SK-N-SH (cell line): ENCODE measurements at places on chromosomes 5 and 9.

GRCh38 chr5:24703934-24704333 is 59.2 kb upstream of the CDH10 start:
- H3K4me3 ChIP-seq, result no peak overlapping the region
- no peak for DNase-seq
- no peaks in the 10 kb centered on the region for H3K36me3 ChIP-seq
- no peaks in the 10 kb centered on the region for H3K27me3 ChIP-seq

DNA sequence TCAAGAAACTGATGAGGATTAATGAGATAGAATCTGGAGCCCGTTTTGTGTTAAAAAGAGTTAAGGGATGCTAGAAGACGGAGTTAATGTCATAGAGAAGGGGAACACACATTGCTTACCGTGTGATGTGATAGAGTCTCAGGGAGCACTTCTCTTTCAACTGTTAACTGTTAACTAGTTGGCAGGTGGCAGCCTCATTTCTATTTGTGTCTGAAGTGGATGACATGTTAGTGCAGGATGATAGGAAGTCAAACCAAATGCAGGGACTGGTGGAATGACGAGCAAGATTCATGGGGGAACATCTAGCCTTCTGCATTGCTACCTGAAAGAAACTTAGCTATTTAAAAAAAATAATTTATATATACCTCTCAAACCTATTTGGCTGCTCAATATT is 222.7 kb downstream of the MAST4 start:
- no peaks in the 10 kb centered on the region; the same call in 1 of the 2 replicates for H3K4me1 ChIP-seq
- no peaks in the 10 kb centered on the region for H3K36me3 ChIP-seq
- no peaks in the 10 kb centered on the region; the same call in 1 of the 2 replicates for H3K27me3 ChIP-seq
- no peak overlapping the region for H3K27ac ChIP-seq

GRCh38 chr5:73155271-73156222 is 17.4 kb upstream of the TMEM174 start:
- no peaks in the 10 kb centered on the region for H3K36me3 ChIP-seq
- no peaks in the 10 kb centered on the region for H3K4me1 ChIP-seq
- no peak overlapping the region for H3K4me3 ChIP-seq
- DNase-seq, result no peak
- no peaks in the 10 kb centered on the region for H3K27me3 ChIP-seq

GRCh38 chr5:55459572-55459971 is 75.2 kb downstream of the PLPP1 start:
- no peaks in the 10 kb centered on the region for H3K4me1 ChIP-seq
- H3K4me3 ChIP-seq, result no peak overlapping the region
- H3K27me3 ChIP-seq, result no peaks in the 10 kb centered on the region
- H3K27ac ChIP-seq, result no peak overlapping the region

DNA sequence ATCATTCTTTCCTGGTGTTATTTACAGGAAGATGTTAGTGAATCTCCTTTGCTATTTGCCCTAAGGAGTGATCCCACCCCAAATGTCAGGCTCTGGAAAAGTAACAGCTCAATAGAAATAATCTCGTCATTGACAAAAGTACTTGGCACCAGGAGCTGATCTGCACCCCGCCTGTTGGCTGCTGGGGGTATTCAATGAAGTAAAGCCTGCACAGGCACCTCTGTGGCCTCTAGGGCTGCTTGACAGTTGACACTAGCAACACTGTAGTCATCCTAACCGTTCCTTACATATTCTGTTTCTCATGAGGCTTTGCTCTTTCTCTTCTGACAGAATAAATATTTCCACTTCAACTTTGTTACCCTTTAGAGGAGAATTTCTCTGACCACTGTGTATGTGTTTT is 103.4 kb downstream of the DOCK2 start:
- peaks cover 13% of the 10 kb centered on the region for H3K4me1 ChIP-seq
- DNase-seq, result no peak
- no peak overlapping the region for H3K4me3 ChIP-seq
- H3K27me3 ChIP-seq, result no peaks in the 10 kb centered on the region
- H3K36me3 ChIP-seq, result peaks cover 3% of the 10 kb centered on the region

DNA sequence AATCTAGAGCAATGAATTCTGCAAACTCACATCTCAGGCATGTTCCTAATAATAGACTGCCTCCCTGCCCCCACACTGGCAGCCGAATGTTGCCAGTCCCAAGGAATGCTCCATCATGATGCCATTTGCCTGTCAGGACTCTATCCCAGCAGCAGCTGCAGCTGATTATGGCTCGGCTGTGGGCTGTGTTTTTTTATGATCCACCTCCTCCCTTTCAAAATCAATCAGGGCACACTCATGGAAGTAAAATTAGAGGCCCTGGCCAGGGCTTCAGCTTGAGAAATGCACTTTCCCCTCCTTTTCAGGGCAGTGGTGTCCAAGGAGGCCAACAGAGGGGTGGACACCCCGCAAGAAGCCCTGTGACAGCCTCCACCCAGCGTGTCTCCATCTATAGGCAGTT is 176.7 kb upstream of the S1PR3 start:
- H3K27me3 ChIP-seq, result no peaks in the 10 kb centered on the region
- H3K4me1 ChIP-seq, result peaks cover 50% of the 10 kb centered on the region
- peak overlapping the region; percentile 84 for H3K27ac ChIP-seq

GRCh38 chr5:129601576-129601975 is 141.5 kb downstream of the ADAMTS19 start:
- no peak overlapping the region for H3K27ac ChIP-seq
- no peaks in the 10 kb centered on the region for H3K4me1 ChIP-seq
- no peaks in the 10 kb centered on the region for H3K27me3 ChIP-seq
- no peak overlapping the region for H3K4me3 ChIP-seq
- no peaks in the 10 kb centered on the region for H3K36me3 ChIP-seq

DNA sequence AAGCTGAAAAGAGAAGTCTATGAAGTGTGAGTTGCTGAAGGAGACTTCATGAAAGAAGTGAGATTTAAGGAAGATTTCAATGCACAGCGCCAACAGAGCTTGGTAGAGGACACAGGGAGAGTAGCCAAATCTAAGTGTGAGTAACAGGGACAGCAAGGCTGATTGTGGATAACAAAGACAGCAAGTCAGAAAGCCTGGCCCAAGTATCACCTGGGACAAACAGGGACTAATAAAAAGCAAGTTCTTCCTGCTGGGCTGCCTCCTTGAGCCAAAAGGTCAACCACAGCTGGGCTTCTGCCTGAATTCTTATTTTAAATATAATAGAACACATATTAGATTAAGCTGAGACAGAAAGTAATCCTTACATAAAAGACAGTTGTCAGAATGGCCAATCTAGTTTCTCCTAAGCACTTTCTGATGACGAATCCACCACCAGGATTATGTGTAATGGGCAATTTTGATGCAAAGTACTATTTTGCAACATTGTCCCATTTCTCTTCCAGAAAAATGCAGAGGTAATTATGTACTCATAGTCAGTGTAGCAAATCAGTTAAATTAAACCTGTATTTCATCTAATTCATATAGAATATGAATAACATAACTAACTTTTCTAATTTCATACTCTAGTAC is 73.8 kb downstream of the MAPKAP1 start:
- H3K27me3 ChIP-seq, result no peaks in the 10 kb centered on the region
- H3K4me1 ChIP-seq, result peaks cover 29% of the 10 kb centered on the region; the same call in 1 of the 2 replicates
- H3K36me3 ChIP-seq, result no peaks in the 10 kb centered on the region

- no peak for DNase-seq
- no peaks in the 10 kb centered on the region for H3K36me3 ChIP-seq
- no peak overlapping the region for H3K4me3 ChIP-seq
- no peaks in the 10 kb centered on the region for H3K4me1 ChIP-seq
- no peak overlapping the region for H3K27ac ChIP-seq
These were observed 155.4 kb upstream of the MAP3K1 start for GRCh38 chr5:56659971-56660370.

DNA sequence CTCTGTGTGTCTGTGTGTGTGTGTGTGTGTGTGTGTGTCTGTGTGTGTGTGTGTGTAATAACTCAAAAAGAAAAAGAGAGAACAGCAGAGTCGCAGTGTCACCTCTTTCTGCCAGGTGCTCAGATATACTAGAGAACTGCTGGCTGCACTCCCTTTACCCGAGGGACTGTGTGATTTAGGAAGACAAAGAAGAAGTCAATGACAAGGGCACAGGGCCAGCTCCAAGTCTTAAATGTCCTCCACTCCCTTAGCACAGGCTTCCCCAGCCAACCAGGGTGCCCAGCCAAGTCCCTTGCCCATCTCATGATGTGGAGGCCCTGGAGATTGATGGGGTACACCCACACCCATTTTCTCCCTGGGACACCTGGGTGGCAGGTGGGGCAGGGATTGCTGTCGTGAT is 8.7 kb downstream of the CCNJL start:
- no peaks in the 10 kb centered on the region for H3K4me1 ChIP-seq
- no peak for DNase-seq
- no peak overlapping the region for H3K27ac ChIP-seq
- peaks cover 9% of the 10 kb centered on the region for H3K36me3 ChIP-seq
- H3K4me3 ChIP-seq, result no peak overlapping the region

DNA sequence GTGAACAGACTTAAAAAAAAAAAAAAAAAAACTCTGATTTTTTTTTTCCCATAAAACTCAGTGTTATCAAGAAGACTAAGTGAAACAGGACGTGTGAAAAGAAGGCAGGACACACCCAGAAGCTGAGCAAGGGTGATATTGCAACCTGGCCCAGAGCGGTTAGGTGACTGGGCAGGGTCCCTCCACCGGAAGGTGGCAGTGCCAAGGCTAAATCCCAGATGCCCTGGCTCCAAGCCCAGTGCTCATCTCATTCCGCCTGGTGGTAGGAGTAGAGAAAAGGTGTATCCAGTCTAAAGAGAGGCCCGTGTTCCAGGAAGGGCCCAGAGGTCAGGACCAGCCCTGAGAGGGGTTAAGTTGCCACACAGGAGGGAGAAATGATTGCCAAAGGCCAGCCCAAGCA is 51.5 kb upstream of the SAP30L start:
- H3K27me3 ChIP-seq, result no peaks in the 10 kb centered on the region
- H3K36me3 ChIP-seq, result peaks cover 27% of the 10 kb centered on the region; the same call in 1 of the 2 replicates
- no peak overlapping the region for H3K4me3 ChIP-seq
- peaks cover 18% of the 10 kb centered on the region; the same call in 1 of the 2 replicates for H3K4me1 ChIP-seq
- no peak overlapping the region for H3K27ac ChIP-seq

DNA sequence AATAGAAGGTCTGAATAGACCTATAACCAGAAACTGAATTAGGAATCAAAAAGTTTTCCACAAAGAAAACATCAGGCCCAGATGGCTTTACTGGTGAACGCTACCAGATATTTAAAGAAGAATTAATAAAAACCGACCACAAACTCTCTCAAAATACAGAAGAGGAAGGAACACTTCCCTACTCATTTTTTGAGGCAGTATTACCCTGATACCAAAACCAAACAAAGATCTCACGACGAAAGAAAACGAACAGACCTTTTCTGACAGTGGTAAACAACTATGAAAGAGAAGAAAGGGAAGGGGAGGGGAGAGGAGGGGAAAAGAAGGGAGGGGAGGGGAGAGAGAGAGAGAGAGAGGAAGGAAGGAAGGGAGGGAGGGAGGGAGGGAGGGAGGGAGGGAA is 13.5 kb downstream of the B4GALT1 start:
- no peaks in the 10 kb centered on the region for H3K36me3 ChIP-seq
- no peaks in the 10 kb centered on the region for H3K27me3 ChIP-seq
- no peak overlapping the region for H3K4me3 ChIP-seq
- H3K27ac ChIP-seq, result no peak overlapping the region
- peaks cover 37% of the 10 kb centered on the region for H3K4me1 ChIP-seq

- no peak for DNase-seq
- H3K27ac ChIP-seq, result no peak overlapping the region
- no peak overlapping the region for H3K4me3 ChIP-seq
- H3K36me3 ChIP-seq, result no peaks in the 10 kb centered on the region
- no peaks in the 10 kb centered on the region for H3K27me3 ChIP-seq
- H3K4me1 ChIP-seq, result no peaks in the 10 kb centered on the region
These were observed 370.9 kb downstream of the PLK2 start for GRCh38 chr5:58088941-58089340.

- no peaks in the 10 kb centered on the region for H3K27me3 ChIP-seq
- peaks cover 3% of the 10 kb centered on the region; the same call in 1 of the 2 replicates for H3K4me1 ChIP-seq
- no peak overlapping the region for H3K4me3 ChIP-seq
These were observed 340.2 kb downstream of the ARRDC3 start for GRCh38 chr5:91042936-91043255.

- peaks cover 7% of the 10 kb centered on the region for H3K4me1 ChIP-seq
- no peak overlapping the region for H3K4me3 ChIP-seq
- no peaks in the 10 kb centered on the region for H3K36me3 ChIP-seq
- DNase-seq, result no peak
These were observed 40.2 kb downstream of the SH3RF2 start for GRCh38 chr5:145976431-145977155.

DNA sequence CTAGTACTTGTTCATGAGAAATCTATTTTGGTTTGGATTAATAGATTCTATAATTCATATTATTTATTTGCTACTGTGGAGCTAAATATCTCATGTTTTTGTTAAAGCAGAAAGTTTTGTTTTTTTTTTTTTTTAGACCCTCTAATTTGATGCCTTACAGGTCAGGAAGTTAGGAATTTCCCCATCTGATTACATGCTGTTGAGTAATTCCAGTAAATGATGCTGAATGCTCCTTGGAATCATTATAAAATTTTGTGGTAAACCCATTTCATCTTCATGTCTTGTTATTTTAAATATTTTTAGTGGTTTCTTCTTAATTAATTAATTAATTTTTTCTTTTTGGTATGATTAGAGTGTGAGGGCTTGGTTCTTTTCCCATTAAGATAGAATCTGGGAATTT is 35.6 kb downstream of the NNT start:
- no peak for DNase-seq
- H3K36me3 ChIP-seq, result peaks cover 4% of the 10 kb centered on the region
- no peaks in the 10 kb centered on the region; the same call in 1 of the 2 replicates for H3K4me1 ChIP-seq
- no peak overlapping the region for H3K4me3 ChIP-seq
- no peaks in the 10 kb centered on the region for H3K27me3 ChIP-seq

GRCh38 chr9:126621061-126621918 is 7.6 kb downstream of the LMX1B start:
- no peak for DNase-seq
- H3K36me3 ChIP-seq, result no peaks in the 10 kb centered on the region
- H3K4me1 ChIP-seq, result no peaks in the 10 kb centered on the region; the same call in 1 of the 2 replicates
- no peak overlapping the region for H3K27ac ChIP-seq
- H3K27me3 ChIP-seq, result peaks cover 100% of the 10 kb centered on the region

- H3K36me3 ChIP-seq, result no peaks in the 10 kb centered on the region
- H3K4me3 ChIP-seq, result no peak overlapping the region
- DNase-seq, result no peak
- H3K27me3 ChIP-seq, result peaks cover 5% of the 10 kb centered on the region; the same call in 1 of the 2 replicates
- no peaks in the 10 kb centered on the region for H3K4me1 ChIP-seq
These were observed 33.5 kb downstream of the PRKACG start for GRCh38 chr9:68980341-68980914.
